ENCODE measurements at places on chromosomes 16 and 17.

DNA sequence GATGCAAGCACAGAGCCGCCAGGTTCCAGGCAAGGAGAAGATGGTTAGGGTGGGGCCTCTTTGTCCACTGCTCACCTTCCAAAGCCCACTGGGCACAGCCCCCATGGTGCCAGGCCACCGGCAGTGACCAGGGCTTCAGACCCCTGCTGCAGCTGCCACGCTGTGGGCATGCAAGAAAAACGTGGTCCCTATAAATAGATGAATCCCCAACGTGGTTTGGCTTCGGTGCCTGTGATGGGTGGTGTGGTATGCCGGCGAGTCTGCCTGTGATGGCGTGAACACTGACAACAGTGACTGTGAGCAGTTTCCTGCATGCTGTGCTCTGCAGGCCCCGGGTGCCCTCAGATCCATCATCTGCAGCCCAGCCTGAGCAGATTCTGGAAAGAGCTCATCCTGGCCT is 36.6 kb downstream of the RAB11FIP4 start:
- DNase-seq: no peak

DNA sequence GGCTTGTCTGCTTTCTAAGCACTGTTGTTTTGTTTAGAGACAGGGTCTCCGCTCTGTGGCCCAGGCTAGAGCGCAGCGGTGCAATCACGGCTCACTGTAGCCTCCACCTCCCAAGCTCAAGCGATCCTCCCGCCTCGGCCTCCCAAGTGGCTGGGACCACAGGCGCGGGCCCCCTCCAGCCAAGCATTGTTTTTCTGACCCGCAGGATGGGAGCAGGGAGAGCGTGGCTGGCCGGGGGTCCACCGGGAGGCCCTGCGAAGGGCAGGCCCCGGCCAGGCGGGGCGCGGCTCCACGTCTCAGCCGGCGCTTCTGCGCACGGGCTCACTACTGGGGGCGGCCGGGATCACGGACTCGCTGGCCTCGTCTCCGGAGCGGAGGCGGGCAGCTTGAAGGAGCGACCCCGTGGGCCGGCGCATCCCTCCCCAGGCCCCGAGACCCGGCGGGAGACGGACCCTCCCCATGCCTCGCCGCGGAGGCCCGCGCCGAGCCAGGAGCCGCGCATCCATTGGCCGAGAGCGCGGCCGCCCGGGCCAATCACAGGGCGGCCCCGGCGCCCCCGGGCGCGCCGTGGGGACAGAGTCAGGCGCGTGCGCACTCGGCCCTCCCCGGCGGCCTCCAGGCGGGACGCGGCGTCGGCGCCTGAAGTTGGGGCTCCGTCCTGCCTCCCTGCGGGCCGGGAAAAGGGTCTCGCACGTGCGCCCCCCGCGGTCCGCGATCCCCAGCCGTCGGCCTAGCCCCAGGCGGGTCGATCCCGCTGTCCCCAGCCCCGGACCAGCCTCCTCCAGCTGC is 24.9 kb downstream of the ACTG1 start:
- DNase-seq: peak; percentile 72

GRCh38 chr16:3934491-3935181 is 54.1 kb upstream of the CREBBP start:
- DNase-seq: no peak

DNA sequence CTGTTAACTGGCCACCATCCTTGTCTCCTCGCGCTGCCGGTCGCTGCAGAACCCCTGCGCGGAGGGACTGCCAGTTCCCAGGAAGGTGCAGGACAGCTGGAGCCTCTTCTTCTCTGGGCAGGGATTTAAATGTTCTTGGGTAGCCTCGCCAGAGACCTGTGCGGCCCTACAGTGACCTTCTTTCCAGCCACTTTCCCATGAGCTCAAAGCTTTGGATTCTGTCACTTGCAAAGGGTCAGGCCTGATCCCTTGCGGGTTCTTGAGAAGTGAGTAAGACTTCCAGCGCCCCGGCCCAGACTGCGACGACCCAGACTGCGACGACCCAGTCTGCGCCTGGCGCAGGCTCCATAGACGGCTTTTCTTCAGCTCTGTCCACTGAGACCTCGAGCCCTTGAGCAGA is 1.4 kb upstream of the SLFN5 start:
- no peak for DNase-seq

- no peak for DNase-seq
Measured at GRCh38 chr16:81809567-81809966, 30.5 kb downstream of the PLCG2 start.

DNA sequence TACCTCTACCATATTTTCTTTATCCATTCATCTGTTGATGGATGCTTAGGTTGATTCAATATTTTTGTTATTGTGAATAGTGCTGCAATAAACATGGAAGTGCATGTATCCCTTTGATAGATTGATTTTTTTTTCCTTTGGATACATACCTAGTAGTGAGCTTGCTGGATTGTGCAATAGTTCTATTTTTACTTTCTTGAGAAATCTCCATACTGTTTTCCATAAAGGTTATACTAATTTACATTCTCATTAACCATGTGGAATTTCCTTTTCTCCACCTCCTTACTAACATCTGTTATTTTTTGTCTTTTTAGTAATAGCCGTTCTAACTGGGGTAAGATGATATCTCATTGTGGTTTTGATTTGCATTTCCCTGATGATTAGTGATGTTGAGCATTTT is 124.6 kb upstream of the TOX3 start:
- no peak for DNase-seq

DNA sequence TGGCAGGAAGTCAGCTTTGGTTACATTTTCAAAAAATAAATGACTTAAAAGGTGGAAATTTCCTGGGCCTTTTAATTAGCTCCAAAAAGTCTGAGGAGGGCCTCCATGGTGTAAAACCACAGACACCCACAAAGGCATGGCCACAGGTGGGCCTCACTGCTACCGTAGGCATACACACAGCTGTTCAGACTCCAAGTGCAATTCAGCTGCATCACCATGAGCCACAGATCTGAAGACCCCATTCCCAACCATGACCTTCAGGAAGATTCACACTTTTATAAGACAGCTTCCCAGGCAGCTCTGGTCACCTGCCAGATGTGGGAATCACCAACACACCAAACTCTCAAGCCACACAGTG is 20.6 kb downstream of the CSNK2A2 start:
- no peak for DNase-seq

DNA sequence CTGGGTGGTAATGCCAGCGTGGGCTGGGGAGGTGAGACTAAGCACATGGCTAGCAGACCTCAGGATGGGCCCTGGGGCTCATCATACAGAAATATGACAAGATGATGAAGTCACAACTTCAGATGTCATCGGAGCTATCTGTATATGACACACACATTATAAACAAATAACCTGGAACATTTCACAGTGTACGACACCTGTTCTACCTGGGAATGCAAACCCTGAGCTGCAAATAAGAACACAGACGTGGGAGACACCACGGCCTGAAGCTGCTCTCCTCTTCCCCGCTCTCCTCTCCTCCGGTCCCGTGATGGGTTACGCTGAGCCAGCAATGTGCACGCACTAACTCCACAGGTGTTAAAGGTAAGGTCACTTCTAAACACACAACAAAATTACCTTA is 4.9 kb downstream of the PLD6 start:
- no peak for DNase-seq

GRCh38 chr16:53598511-53599275 is 95.7 kb upstream of the AKTIP start:
- DNase-seq: no peak

- peak; percentile 15 for DNase-seq
Measured at GRCh38 chr17:44386182-44386525, 3.3 kb downstream of the ITGA2B start.

- no peak for DNase-seq
Measured at GRCh38 chr17:17906418-17907215, 65.6 kb downstream of the TOM1L2 start.

DNA sequence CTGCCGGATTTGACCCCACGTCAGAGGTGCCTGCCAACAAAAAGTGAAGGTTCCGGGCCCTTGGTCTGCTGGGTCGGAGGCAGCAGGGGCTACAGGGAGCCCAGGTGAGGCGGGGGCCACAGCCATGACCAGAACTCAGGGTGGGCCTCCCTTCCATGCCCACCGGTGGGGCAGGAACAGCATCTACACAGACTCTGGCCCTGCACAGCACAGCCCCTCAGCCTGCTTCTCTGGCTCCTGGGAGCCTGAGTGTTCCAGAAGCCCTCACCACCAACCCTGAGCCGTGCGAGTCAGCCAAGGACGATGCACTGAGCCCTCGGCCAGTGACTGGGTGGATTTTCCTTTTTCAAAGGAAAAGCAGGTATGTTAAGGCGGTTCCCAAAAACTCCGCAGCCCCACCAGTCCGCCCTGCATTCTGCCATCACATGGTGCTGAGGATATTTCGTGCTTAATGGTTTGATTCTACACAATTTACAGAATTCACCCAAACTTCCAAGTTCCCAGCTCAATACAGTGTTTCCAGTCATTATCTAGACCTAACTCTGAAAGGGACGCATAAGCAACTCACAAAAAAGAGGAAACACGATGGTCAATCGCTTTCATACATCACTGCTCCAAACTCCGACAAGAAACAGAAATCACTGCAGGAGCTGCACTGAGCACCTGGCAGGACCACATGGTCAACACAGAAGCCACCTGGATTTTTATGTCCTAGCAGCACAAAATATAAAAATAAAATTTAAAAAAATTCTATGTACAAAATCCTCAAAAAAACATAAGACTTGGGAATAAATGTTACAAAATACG is 19.4 kb upstream of the C16orf95 start:
- no peak for DNase-seq

DNA sequence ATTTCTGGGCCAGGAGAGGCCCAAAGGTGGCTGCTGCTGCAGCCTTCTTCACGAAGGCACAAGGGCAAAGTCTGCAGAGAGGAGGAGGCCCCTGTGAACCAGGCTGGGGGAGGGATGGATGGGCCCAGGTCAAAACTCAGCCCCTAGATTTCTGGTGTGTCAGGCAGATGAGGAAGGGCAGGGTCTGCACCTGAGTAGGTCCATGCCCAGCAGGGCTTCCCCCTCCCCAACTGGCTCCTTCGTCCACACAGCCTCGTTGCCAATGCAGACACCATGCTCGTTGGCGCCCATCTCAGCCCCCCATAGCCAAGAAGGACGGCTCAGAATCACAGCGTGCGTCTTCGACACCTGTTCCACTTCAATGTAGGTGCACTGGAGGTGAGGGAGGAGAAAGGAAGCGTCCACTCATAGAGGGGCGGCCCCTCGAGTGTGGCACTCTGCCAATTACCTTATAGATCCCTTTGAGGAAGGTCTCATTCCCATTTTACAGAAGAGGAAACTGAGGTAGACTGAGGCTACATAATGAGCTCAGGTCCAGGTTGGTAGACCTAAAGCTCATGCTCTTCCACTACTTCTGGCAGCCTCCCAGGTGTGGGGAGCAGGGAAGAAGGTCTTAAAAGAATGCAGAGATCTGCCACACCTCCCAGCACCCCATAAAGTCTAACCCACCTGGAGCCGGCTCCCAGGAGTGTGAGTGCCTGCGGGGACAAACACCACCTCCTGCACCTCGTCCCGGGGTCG is 902 bp downstream of the SCRN2 start:
- DNase-seq: no peak

DNA sequence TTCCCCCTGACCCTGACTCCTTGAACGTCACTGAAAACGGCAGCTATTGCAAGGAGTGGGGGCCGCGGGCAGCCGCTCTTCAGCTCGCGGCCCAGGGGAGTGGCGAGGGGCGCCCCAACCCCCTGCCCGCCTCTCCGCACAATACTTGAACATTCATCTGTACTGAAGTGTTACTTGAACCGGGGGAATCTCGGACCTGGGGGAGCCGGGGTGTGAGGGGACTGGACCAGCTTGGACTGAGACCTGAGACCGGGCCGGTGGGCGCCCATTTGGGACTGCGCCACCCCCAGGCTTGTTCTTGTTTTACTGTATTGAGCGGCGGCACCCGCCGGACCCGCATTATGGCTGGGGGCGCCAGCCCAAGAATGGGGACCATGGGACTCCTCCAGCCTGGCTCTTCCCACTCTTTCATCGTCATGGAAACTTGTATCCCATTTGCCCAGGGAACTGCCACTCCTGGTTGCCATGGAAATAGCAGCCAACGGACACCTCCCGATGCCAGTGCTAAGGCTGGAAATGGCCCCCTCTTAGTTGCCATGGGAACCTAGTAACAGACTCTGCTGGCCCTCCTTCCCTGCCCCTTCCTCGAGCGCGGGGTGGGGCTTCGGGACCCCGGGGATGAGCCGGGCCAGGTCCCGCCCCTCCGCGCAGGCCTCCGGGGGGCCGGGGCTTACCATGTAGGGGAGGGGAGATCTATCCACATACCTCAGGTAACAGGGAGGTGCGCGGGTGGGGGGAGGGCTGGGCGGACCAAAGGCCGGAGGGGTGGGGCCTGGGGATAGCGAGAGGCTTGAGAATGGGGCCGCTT is 805 bp upstream of the ORAI3 start:
- DNase-seq: no peak

DNA sequence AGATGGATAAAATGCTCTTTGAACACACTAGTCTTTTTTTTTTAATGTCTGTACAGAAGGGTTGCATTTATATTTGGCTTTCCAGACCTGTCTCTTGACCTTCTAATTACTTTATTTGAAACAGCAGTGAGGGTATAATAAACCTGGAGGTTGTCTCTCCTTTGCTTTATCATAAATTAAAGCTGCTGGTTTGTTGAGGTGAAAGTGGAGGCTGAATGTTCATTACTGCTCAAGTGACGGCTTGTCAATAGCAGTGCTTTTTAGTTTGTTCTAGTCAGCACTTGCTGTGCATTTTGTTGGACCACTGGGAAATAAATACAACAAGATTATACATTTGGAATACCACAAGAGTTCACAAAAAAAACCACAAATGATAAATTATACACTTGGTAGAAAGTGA is 264.2 kb downstream of the IRX3 start:
- no peak for DNase-seq

GRCh38 chr17:77379065-77379428 is 238.3 kb downstream of the SEC14L1 start:
- DNase-seq: no peak

- peak; percentile 87 for DNase-seq
Measured at GRCh38 chr16:26078716-26079355, 387.1 kb downstream of the HS3ST4 start.

DNA sequence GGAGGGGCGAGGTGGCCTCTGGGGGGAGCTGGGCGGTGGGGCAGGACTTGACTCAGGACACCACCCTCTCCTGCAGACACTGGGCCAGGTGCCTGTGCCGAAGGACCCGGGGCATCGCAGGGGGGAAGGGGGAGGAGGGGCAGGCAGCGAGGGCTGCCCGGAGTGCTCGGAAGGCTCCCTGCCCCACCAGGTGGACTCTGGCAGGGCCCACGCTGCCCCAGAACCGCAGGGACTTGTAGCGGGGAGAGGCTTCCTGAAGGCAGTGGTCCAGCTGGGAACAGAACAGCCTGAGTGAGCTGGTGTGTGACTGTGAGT is 4.4 kb upstream of the HCRT start:
- no peak for DNase-seq

GRCh38 chr17:43907998-43908721 is 824 bp upstream of the MPP2 start:
- no peak for DNase-seq

Measured in NCI-H1092 treated with DMSO at 0.1 percent for 48 hours (cell line).